ENCODE measurements at places on chromosomes 13 and 19.
A peak's percentile ranks its signal among the peaks of the same experiment; 100 is the strongest.

- no peak for DNase-seq
These were observed 22.1 kb upstream of the F7 start for GRCh38 chr13:113083402-113084061.

DNA sequence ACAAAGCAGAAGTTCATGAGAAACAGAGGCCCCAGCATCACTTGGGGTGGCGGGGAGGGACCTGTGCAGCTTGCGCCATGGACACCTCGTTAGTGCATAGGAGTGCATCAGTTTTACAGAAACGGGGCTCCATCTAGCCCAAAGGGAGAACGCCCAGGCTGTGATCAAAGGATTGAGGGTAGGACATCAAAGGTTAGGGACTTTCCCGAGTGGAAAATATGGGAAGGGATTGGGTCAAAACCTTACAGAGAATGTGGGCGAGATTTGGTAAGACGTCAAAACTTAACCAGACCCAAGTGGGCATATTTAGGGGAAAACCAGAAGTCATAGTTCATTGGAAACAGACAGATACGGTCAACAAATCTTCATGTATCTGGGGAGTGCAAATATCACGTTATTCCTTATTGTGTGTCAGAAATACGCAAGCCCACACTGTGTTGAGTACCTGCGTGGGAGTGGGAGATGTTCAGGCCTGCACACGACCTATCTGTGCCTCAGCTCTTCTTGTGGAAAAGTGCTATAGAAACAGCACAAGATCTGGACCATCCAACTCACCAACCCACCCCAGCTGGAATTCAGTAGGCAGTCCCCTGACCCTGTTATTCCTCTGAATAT is 9.4 kb upstream of the GRAMD1A start:
- DNase-seq, result peak; percentile 78

DNA sequence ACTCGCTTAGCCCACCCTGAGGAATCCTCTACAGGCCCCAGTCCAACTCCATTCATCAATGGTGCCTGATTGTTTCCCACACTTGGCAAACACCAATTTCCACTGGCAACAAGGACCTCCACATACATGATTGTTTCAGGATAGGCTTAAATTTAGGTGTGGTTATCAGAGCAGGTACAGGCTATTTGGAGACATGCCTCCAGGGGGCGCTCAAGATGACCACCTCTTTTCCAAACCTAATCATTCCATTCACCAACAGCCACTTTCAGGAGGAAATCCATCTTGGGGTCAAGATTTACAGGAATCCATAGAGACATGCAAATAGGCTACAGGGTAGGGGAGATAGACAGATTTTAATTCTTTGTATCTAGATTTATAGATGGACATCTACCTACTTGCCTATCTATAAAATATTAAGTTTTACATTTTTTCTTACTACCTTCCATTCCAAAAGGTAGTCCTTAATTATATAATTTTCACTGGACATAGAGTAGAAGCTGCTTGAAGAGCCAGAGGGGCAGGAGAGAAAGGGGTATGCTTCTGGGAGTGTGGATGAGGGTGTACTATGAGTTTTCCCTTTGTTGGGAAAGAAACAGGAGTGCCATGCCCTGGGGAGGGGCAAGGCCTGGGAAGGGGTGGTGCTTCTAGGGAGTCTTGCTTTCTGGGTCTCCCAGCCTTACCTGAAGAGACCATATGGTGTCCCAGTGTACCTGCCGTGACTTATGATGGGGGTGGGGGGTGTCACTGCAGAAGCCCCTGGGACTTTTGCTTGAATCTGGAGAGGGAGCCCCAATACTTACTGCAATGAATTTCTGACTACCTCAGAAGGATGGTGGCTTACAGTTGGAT is 14.1 kb upstream of the PCDH8 start:
- DNase-seq, result peak; percentile 59

- no peak for DNase-seq
These were observed 744 bp downstream of the ZNF805 start for GRCh38 chr19:57241176-57241575.

DNA sequence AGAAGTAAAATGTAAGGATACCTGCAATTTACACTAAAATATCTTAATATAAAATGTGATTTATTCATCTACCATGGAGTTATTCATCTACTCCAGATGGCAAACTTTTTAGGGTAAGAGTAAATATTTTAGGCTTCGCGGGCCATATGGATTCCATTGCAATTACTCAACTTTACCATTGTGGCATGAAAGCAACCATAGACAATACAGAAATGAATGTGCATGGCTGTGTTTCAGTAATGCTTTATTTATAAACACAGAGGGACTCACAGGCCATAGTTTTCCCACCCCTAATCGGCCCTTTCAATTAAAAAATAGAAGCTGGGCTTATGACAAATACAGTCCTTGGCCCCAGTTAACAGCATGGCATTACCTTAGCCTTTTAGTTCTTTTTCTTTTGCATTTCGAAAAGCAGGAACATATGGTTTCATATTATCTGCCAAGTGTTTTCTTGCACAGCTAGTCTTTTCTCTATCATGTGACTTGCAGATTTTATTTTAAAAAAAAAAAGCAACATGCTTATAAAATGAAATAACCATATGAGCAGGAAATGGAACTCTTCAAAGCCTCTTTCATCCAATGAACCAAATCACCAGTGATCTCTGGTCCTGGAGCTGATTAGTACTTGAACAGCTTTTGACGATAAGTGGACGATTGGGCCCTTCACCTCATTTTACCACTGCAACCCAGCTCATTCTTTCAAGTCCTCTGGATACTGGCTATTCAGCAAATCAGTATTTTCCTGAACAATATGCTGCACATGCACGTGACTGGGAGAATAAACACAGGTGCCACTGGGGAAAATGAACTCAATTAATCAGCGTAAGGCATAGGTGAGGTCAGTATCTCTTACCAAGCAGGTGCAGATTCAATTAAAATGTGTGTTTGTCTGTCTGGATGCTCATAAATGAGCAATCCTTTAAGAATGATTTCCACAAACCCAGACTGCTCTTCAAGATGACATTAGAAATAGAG is 63.9 kb downstream of the LHFPL6 start:
- DNase-seq, result no peak

DNA sequence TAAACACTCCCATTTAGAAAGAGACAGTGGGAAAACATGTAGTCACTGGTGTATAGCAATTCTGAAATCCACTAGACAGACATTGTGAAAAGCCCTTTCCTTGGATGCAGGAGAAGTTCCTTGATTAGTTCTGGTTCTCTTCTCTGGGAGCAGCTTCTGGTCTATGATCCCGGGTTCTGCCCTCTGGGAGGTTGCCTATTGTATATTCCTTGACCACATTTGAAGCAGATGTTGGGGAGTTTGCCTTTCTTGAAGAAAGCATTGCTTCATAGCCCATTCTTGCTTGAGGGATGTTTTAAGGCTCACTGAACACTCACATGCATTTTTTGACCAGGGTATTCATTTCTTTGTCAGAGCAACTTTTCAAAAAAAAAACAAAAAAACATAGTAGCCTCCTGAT is 211.9 kb downstream of the NDFIP2 start:
- DNase-seq, result no peak

GRCh38 chr13:50915565-50915964 is 6.0 kb downstream of the RNASEH2B start:
- DNase-seq, result no peak

GRCh38 chr19:46080561-46080960 is 39.8 kb upstream of the IGFL4 start:
- no peak for DNase-seq

GRCh38 chr19:41354343-41354953 is 726 bp upstream of the TGFB1 start:
- DNase-seq, result no peak

- no peak for DNase-seq
These were observed 66.9 kb upstream of the DOCK9 start for GRCh38 chr13:99044764-99045163.

DNA sequence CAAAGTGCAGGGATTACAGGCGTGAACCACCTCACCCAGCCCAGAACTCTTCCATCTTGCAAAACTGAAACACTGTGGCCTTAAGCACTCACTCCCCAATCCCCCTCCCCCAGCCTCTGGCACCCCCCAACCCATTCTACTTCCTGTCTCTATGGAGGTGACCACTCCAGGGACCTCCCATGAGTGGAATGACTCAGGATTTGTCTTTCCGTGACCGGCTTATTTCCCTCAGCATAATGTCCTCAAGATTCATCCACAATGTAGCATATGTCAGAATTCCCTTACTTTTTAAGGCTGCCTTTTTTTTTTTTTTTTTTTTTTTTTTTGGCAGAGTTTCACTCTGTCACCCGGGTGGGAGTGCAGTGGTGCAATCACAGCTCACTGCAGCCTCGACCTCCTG is 3.6 kb upstream of the F2RL3 start:
- no peak for DNase-seq

DNA sequence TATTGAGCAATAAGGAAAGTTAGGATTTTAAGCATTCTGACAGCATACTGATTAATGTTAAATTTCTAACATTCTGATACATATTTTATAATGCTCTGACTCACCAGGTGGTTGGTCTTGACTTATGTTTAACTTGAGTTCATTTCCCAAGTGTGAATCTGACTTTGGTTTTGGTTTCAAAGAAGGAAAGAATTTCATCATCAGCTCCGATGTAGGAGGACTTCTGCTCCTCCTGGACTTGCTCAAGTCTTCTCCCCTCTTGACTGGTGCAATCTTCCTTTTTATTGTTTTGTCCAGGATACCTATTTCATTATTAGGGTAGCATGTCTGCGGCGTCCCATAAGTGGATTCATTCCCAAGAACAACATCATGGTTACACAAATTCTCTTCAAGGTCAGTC is 141.3 kb downstream of the RNF17 start:
- no peak for DNase-seq

DNA sequence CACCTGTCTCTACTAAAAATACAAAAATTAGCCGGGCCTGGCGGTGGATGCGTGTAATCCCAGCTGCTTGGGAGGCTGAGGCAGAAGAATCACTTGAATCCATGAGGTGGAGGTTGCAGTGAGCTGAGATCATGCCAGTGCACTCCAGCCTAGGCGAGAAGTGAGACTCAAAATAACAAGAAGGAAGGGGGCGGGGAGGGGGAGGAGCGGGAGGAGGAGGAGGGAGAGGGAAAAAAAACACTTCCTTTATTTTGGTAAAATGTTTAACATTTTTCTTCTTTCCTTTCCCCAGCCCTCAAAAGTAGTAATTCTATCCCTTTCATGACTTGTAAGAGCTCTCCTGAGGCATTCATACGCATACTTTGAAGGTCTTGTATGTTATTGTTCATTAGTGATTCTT is 44.3 kb downstream of the SPRY2 start:
- no peak for DNase-seq

- no peak for DNase-seq
These were observed 864.1 kb downstream of the DIAPH3 start for GRCh38 chr13:59299584-59299983.

GRCh38 chr13:112652512-112653070 is 37.2 kb upstream of the ATP11A start:
- DNase-seq, result no peak

- no peak for DNase-seq
These were observed 6.8 kb downstream of the ZNF507 start for GRCh38 chr19:32352241-32352630.

- no peak for DNase-seq
These were observed 84.6 kb upstream of the TRPC4 start for GRCh38 chr13:37954191-37954590.

GRCh38 chr13:43081866-43082265 is 58.5 kb downstream of the DNAJC15 start:
- no peak for DNase-seq

GRCh38 chr13:79477968-79478367 is 3.0 kb upstream of the NDFIP2 start:
- no peak for DNase-seq

DNA sequence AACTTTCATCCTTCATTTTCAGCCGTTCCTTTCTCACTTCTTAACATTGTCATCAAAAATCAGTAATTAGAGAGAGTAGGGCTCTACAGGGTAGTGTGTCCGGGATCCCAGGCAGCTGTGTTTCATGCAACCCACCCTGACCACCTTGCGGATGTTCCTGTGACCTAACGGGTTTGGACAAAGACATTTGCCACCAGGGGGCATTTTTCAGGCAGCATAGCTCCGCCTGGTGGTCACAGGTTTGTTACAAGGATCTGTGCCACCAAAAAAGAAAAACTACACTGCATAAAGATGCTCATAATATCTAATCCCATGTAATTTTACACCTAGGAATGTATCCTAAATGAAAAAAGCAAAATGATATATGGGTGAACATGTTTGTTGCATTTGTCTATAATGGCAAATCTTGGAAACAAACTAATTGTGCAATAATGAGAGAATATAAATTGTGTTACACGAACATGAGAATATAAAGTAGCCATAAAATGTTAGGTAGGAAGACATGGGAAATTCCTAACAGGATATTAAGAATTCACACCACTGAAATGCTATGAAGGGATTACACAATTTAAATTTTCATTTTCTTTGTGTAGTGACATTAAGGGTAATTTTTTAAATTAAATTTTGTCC is 123.0 kb downstream of the SLC7A1 start:
- peak; percentile 74 for DNase-seq

DNA sequence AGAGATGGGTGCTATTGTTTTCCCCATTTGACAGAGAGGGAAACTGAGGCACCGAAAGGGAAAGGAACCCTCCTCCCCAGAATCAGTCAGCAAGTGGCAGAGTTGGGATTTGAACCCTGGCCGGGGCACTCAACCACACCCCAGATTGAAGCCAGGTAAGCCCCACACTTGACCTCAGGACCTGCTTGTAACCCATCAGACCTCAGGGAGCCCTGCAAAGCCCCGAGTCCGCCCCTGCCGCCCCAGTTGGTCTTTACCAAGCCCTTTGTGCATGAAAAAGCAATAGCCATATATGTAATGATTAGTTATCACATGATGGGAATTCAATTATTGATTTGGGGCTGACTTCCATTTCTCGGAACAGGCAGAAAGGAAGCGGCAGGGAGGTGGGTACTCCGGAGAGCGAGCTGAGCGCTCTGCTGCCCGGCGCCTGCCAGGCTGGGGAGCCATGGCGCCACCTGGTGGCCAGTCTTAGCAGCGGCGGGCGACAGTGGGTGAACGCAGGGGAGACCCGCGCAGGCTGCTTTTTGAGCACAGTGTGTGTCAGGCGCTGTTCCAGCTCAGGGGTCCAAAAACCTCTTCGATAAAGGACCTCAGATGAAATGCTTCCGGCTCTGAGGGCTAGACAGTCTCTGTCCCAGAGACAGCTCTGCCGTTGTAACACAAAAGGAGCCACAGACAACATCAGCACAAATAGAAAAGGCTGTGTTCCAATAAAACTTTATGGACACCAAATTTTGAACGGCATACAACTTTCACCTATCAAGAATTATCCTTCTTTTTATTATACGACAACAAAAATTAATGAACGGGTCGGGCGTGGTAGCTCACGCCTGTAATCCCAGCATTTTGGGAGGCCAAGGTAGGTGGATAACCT is 82.9 kb upstream of the CACNA1A start:
- DNase-seq, result peak; percentile 97
